ENCODE measurements at places on chromosomes 2 and 18.
A peak's percentile ranks its signal among the peaks of the same experiment; 100 is the strongest.

DNA sequence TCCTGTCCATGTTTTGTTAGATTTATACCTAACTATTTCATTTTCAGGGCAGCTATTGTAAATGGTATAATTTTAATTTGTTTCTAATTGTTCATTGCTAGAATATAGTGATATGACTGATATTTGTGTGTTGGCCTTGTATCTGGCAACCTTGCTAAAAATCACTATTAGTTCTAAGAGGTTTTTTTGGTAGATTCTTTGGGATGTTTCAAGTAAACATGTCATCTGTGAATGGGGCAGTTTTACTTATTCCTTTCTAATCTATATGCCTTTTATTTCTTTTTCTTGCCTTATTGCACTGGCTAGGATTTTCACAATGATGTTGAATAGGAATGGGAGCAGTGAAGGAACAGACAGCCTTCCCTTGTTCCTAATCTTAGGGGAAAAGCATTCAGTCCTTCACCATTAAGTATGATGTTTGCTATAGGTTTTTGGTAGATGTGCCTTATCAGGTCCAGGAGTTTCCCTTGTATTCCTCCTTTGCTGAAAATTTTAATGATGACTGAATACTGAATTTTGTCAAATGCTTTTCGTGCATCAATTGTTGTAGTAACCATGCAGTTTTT, 41.7 kb downstream of the SNORC start:
- DNase-seq: no peak

GRCh38 chr2:30300456-30301221, 69.3 kb downstream of the LBH start:
- DNase-seq: peak; percentile 93

DNA sequence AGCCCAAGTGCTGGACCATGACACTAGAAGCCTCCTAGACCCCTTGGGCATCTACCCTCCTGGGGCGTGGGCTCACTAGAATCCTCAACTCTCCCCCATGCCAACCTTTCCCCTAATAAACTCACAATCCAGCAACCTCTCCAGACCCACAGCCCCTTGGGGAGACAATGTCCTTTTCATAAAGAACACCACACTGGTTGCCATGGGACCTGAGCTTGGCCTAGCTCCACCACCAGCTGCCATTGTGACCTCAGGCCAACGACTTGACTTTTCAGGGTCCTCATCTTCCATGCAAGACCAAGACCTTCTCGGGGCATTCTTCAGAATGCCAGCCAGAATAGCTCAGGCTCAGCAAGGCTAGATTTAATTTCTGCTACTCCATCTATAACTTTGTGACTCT, 128.1 kb upstream of the NPAS2 start:
- DNase-seq: no peak

- DNase-seq: peak; percentile 12
Observed at GRCh38 chr2:98458207-98458606, 13.5 kb downstream of the INPP4A start.

GRCh38 chr18:46756559-46757201, at the start of gene ST8SIA5:
Gene ST8SIA5, minus strand, starts transcription at chr18:46757053. Its CDS starts 545 bp downstream, at chr18:46756508.
- DNase-seq: no peak

DNA sequence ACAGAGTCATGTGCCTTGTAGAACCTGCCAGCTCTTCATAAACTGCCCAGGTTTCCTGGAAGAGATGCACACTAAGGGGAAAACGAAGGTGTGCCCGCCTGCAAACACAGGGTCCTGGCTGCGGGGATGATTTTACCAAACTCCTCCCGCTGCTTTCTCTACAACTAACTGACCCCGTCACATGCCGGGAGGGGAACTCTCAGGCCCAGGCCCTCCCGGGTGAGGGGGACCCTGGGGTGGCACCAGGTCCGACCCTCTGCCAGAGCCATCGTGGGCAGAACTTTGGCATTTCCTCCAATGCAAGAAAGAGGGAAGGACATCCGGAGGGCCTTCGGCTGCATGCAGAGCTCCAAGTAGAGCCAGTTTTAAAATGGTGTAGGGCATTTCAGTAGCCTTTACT, 28.6 kb downstream of the CAPN13 start:
- DNase-seq: no peak

DNA sequence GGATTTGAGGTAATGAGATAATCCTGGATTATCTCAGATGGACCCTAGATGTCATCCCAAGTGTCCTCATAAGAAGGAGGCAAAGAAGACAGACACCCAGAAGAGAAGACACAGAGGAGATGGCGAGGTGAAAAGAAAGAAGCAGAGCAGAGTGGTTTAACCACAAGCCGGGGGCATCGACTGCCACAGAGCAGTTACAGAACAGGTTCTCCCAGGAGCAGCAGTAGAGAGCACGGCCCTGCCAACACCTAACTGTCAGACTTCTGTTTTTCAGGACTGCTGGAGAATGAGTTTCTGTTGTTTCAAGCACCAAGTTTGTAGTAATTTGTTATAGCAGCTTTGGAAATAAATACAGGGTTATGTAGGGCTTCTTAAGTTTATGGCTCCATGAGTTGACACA, 437.0 kb downstream of the THSD7B start:
- DNase-seq: no peak

DNA sequence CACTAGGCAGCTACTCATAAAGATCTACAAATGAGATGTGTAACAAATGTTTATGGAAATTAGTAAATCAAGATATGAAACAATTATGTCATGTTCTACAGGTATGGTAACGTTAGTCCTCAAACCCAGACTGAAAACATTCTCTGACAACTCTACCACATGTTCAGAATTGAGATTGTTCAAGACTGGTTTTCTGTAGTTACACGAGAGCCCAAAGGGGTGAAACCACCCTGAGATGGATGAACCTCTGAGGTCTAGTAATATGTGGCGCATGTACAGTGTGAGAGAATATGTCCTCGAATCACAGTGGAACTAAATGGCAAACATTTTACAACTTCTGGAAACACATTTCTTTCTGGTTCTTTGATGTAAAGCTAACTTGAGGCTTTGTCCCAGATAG, 614.3 kb downstream of the ZEB2 start:
- no peak for DNase-seq

DNA sequence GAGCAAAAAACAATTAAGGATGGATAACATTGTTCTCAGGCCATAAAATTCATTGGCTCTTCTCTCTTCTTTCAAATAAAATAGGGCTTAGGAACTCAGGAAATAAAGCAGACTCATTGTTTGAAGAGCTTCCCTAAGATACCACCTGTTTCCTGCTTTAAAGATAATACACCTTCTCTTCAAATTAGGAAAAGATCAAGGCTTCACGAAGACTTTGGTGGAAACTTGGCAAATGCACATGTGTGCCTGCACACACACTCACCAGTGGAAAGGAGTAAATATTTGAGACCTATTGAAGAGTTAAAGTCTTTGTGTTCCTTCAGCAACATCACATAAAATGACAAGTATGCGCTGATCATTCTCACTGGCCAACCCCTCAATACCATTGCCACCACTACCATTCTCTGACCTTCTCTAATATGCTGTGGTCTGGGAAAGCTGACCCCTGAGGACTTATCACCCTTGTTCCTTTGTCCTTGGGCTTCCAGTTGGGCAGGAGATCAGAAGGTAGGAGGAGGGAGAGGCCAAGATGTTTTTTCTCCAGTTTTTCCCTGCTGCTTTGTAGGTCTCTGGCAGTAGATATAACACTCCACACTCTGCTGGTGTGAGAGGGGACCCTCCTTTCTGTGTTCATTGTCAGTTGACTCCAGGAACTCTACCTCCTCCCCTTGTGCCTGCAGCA, 53.5 kb upstream of the SPOPL start:
- DNase-seq: no peak

- no peak for DNase-seq
Observed at GRCh38 chr2:7206111-7206810, 289.0 kb downstream of the RNF144A start.

GRCh38 chr2:235946590-235946989, 221.6 kb downstream of the GBX2 start:
- no peak for DNase-seq

DNA sequence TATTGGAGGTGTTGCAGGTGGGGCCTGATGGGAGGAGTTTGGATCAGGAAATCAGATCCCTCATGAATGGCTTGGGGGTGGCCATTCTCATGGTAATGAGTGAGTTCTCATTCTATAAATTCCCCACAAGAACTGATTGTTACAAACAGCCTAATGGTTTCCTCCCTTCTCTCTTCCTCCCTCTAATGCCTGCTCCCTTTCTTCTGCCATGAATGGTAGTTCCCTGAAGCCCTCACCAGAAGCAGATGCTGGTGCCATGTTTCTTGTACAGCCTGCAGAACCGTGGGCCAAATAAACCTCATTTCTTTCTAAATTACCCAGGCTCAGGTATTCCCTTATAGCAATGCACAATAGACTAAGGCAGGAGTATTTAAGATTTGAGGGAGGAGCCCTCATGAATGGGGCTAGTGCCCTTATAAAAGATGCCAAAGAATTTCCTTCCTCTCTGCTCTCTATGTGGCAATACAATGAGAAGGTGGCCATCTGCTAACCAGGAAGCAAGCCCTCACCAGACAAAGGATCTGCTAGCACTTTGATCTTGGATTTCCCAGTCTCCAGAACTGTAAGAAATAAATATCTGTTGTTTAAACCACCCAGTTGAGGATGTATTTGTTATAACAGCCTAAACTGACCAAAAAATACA, 251.8 kb downstream of the ZEB2 start:
- DNase-seq: no peak

GRCh38 chr2:163877316-163877715, 141.5 kb upstream of the FIGN start:
- peak; percentile 61 for DNase-seq

- peak; percentile 66 for DNase-seq
Observed at GRCh38 chr2:231673348-231673770, 35.0 kb upstream of the PTMA start.

DNA sequence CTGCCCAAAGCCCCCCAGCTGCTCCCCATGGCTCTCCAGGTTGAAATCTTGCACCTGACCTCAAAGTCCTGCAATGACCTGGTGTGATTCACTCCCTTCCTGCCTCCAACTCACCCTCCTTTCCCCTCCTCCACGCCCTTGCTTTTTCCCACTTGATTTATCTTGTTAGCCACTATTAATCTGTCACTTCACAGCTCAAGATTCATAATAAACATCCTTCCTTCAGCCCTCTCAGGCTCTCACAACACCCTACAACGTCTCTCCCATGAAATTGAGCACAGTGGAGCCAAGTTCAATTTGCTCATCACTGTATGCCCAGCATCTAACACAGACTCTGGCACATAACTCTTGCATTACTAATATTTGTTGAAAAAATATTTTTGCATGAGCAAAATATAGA, 85.6 kb upstream of the SLC35G4 start:
- DNase-seq: peak; percentile 36

- DNase-seq: no peak
Observed at GRCh38 chr2:156399224-156399949, 36.8 kb upstream of the GPD2 start.

DNA sequence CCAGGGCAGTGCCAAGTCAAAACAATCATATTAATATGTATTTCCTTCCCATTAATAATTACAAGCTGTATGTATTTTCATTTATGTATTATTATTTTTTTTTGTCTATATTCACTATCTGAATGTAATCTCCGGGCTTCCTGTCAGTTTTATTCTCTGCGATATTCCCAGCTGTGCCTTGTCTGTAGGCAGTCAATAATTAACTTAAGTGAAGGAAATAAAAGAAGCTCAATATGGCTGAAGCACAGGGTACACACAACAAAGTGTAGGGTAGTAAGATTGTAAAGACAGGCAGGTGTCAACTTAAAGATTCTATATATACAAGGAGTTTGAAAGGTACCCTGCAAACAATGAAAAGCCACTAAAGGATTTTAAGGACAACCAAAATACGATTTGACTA, 122.9 kb downstream of the ROCK1 start:
- DNase-seq: no peak

DNA sequence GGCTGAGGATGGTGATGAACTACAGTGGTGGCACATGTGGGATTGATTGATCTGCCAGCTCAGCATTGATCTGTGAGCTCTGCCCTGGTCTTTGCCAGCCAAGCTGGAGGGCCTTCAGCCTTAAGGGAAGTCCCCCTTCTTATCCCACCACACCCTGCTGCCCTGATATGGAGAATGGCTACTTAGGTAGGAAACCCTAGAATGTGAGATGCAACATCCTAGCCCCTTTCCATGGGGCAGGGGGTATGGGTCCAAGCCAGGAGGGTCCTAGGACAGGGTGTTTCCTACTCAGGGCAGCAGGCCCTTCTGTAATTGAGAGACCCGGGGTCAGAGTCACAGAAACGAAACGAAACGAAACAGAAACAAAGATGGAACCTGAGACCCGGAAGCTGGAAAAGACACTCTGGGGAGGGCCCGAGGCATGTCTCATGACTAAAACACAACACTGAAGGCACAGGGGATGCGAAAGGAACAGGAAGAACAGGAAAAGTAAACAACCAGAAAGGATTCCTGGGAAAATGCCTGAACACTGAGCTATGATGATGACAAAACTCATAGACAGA, 16.9 kb upstream of the SULT1C2 start:
- peak; percentile 46 for DNase-seq

DNA sequence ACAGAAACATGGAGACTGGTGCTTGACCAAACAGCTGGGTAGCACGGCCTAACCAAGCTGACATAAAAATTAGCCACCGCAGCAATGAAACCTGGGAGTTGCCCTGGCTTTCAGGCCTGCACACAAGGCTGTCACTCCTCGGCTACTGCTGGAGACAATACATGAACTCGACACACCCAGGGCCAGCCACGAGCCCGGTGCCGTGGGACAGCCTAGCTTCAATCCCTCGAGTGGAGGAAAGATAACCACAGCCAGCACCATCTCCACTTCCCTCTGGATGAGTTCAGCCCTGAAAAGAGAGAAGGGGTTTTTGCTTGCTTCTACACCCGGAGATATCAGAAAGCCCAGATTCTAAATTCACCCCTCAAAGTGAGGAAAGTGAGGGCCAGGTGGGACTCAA, 78.0 kb downstream of the BCL2L11 start:
- DNase-seq: no peak

DNA sequence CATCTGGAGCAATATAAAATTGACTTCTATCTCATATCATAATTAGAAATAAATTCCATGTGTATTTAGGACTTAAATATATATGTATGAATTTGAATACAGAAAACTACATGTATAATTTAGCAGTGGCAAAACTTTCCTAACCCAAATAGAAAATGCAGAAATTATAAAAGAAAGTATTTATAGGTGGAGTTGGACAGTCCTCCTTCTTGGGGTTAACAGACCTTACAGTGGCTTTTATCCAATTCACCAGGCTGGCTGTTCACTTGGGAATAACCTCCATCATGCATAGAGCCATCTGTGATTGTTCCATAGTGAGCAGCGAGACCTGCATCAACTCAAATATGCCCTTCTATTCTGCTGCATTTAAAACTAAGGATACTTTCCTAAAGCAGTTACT, 8.3 kb downstream of the DDX1 start:
- DNase-seq: no peak

DNA sequence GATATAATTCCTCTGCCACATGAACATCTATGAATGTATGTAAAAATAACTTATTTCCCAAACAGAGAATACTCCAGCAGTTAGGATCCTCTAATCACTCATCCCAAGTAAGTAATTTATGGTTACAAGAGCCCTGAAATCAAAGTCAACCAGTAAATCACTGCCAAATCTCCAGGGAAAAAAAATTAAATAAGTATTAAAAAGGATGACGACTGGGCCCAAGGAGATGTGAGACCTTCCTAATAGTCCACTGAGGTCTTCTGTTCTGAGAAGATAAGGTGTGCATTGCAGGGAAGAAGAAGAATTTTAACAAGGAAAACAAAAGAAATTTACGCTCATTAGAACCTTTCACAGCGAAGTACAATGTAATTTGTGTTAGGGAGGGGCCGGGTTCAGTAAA, 28.0 kb upstream of the WDR75 start:
- no peak for DNase-seq

GRCh38 chr2:33595385-33595784, 3.7 kb downstream of the FAM98A start:
- DNase-seq: no peak

- no peak for DNase-seq
Observed at GRCh38 chr2:241298673-241299072, 16.8 kb downstream of the HDLBP start.

All from fibroblast of skin of right biceps (primary cell).